Omental fat pad (tissue), 4 donors: ENCODE measurements at places on chromosomes 2 and 18.

DNA sequence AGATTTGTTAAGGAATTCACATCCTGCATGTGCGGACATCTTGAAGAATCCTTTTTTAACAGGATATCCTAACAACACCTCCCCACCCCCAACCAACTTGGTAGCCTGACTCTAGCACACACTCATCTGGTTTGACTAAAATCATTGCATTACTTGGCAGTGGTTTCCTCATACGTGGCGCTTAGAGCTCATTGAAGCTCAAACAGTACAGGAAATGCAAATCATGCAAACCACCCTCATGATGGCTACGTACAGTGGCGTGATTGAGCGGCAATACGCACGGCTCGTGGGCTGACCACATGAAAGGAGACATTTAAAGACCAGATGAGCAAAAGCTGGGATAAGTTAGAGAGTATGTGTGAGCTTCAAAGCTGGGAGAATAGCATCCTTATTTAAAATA, 336.2 kb downstream of the ZEB2 start:
- no peak for DNase-seq

DNA sequence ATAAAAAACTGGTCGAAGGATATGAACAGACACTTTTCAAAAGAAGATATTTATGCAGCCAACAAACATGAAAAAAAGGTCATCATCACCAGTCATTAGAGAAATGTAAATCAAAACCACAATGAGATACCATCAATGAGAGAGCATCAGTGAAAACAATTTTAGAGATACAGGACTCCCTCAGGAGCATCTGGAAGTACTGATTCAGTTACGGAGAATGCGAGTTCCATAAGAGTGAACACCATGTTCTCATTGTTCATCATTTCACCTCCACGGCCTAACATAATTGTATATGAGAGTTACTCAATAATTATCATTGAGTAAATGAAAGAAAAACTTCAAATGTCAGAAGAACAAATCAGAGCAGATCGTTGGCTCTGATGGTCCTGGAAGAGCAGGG, 140.9 kb upstream of the TANK start:
- no peak for DNase-seq

- no peak for DNase-seq
These were observed 24.5 kb upstream of the INPP4A start for GRCh38 chr2:98419977-98420725.

DNA sequence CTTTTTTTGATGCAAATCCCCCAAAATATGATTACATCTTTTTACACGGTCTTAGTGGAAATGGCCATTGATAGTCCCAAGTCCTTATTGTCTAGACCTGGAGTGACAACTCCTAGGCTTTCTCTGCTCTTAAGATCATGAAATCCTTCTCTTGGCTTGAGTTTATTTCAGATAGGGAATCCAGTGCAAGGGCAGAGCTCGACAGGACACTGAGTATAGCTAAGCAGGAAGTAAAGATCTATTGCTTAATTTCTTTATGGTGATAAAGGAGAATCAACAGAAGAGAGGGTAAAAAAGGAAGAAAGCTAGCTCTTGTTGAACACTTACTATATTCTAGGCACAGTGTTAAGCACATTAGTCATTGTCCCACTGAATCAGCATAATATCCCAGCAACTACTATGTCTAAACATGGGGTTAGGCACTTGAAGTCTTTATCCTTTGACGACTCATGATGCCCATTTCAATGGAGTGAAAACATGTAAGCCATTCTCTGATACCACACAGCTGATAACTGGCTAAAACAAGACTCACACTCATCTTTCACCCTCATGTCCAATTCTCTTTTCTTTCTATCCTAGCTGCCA, 74.1 kb upstream of the LRATD1 start:
- DNase-seq: no peak

- no peak for DNase-seq
These were observed 7.8 kb upstream of the GIGYF2 start for GRCh38 chr2:232689152-232689910.

GRCh38 chr2:200354833-200355751, 48.6 kb downstream of the SPATS2L start:
- DNase-seq: no peak

DNA sequence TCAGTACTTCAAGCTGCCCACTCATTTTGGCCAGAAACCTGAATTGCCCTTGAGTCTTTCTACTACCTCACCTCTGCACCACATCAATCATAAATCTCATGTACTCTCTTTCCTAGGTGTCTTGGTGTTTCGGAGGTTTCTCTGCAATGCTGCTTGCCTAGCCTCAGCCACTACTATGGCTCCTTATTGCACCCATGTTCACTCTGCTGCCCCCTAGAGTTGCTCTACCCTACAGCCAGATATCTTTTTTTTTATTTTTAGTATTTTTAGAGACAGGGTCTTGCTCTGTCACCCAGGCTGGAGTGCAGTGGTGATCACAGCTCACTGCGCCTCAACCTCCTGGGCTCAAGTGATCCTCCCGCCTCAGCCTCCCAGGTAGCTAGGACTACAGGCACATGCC, 413.0 kb downstream of the PTPRM start:
- DNase-seq: no peak

DNA sequence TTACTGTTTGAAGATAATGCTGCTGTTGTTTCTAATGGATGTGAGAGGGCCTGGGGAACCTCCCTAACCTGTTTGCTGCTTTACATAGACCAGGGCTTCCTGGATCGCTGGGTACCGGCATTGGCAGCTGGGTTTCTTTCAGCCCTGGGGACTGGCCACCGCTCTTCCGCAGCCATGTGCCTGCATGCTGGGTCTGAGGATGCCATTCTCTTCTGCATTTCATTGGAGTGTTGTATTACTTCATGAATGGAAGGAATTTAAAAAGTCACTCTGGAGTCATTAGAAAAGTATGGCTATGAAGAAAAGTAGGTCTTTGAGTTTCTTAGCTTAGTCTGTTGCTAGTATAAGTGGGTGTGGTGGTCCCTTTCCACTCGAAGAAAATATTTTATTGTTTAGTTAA, 107.3 kb upstream of the MGAT5 start:
- DNase-seq: no peak

- peak; percentile 42 for DNase-seq
These were observed 53.1 kb downstream of the ZNF521 start for GRCh38 chr18:25298853-25299274.

DNA sequence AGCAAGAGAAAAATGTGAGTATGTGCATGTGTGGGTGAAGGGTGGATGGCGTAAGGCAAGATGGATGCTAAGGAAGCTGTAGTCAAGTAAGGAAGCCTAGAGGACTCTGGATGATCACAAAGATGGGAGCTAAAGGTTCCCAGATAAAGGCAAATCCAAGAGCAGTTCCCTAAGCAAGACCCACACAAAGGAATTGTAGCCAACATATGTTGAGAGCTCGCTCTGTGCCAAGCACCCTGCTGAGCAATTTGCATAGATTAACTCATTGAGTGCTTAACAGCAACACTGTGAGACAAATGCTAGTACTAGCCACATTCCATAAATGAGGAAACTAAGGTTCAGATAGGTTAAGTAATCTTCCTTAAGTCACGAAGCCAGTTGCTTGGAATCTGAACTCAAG, 132.6 kb downstream of the C1D start:
- no peak for DNase-seq

DNA sequence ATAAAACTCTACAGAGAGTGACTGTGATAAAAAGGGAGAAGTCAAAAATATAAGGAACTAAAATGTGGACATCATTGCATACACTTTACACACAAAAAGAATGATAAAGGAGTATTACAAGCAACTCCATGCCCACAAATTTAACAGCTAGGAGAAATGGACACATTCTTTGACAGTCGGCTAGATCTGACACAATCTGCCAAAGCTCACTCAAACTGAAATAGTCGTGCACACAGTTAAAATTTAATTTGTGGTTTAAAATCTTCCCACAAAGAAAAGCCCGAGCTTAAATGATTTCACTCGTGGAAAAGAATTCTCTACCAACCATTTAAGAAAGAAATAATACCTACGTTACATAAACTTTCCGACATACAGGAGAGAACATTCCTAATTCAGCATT, 132.4 kb downstream of the ZAP70 start:
- DNase-seq: no peak
